Stimulated activated CD4-positive, alpha-beta T cell treated with anti-CD3 and anti-CD28 coated beads, Interleukin-12 subunit alpha, Interleukin-12 subunit beta, amount 100 ng/mL, for 24 hours (primary cell): ENCODE measurements at places on chromosomes 16 and 17.
A peak's percentile ranks its signal among the peaks of the same experiment; 100 is the strongest.

GRCh38 chr16:51393381-51394005 lies 242.4 kb upstream of the SALL1 start:
- DNase-seq = no peak

DNA sequence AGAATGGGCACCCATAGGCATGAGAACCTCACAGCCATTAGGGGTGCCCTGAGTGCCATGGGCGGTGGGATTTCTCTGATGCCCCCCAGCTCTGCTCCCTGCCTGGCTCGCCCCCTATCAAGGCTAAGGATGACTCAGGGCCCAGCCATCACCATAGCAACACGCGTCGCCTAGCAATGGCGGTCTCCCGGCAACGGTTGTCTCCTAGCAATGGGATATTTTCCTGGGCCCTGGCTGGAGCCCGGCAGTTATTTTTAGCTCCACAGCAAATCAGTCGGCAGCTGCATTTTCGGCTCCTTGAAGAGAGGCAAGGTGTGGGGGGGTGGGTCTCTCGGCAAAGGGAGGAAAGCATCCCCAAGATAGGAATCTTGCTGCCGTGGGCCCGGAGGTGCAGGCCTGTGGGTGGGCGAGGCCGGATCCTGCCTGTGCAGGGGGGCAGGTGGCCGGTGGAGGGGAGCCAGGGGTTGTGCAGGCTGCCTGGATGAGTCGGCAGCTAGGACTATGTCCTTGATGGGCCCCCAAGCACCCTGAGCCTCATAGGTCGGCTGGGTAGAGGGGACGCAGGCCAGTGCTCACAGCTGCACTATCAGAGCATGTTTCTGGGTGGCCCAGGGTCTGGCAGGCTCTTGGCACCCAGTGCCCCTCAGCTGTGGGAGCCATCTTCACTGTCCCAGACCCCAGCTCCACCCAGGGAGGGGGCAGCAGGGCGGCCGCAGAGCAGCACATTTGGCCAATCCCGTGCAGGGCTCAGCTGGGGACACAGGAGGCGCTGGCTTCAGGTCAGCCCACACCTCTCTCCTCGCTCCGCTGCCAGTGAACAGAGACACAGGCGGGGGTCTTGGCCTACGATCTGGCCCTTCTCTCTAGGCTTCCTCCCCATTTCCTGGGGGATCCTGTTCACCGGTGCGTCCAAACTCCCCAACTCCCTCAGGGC lies 4.2 kb upstream of the FBXL16 start:
- DNase-seq = no peak

DNA sequence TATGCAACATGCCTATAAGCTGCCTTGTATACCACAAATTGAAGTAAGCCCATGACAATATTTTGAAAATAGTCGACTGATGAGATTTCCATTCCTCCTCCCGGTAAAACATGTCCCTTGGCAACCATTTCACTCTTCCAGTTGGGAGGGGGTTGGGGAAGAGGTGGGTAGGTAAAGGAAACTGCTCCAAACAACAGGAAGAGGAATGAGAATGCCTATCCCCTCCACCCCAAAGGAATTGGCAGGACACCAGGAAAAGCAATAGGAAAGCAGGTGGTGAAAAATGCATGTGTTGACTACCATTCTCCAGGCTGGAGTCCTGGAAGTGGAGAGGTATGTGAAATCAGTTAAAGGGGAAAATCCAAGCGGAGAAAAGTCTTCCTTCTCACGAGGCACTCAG lies 455.9 kb upstream of the PSMD7 start:
- DNase-seq = no peak

- no peak for DNase-seq
These were observed 56.5 kb upstream of the CIBAR2 start for GRCh38 chr16:85168732-85169256.

GRCh38 chr17:45073414-45074070 lies 12.4 kb downstream of the NMT1 start:
- no peak for DNase-seq

- no peak for DNase-seq
These were observed 70.1 kb downstream of the ABCC1 start for GRCh38 chr16:16019488-16019887.

- DNase-seq = no peak
These were observed 9.2 kb upstream of the CCL13 start for GRCh38 chr17:34347063-34347462.

- DNase-seq = no peak
These were observed 4.9 kb upstream of the RBL2 start for GRCh38 chr16:53429221-53429943.

DNA sequence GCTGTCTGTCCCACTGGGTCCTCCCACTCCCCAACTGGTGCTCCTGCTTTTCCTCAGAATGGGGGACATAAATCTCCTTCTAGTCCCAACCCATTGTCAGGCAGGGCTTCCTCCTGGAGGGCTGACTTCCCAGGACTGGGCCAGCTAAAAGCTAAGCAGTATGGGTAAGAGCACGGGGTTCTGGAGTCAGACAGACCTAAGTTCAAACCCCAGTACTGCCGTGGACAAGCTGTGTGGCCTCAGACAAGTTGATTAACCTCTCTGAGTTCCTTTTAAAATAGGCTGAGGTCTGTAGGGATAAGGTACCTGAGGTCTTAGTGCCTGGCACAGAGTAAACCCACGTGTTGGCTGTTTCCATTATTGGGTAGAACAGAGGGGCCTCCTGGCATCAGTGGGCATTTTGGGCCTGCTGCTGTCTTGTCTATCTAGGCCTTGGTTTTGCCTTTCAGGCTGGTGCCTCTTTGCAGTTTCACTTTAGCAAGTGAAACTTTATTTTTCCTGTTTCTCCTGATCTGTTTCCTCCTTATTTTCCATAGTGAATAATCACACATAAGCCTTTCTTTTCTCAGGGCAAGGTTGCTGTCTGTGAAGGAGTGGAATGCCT lies 114.6 kb downstream of the PRKCB start:
- DNase-seq = no peak

DNA sequence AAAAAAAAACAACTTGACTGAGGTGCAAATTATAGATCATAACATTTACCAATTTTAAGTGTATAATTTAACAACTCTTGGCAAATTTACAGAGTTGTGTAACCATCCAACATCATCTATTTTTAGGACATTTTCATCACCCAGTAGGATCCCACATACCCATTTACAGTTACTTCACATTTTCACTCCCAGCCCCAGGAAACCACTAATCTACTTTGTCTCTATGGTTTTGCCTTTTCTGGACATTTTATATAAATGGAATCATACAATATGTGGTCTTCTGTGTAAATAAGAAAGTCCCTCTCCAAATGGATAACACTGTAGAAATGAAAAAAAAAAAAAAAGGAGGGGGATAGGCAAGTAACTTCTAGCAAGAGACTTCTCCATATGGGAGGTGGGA lies 26.1 kb upstream of the XYLT1 start:
- DNase-seq = no peak

DNA sequence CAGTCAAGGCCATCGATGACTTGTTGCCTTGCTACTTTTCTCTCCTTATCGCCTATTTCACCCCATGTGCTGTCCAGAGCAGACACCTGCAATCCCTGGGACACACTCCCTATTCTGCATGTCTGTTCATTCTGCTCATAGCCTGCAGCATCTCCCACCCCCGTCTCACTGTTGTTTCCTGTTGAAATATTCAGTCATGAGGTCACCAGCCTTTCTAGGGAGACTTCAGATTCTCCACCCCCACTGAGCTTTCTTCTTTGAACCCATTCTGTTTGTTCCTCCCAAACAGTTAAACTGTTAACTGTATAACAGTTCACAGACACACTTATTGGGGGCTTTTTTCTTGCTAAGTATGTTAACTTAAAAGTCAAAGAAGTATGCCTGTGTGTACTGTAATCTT lies 94.4 kb downstream of the AATF start:
- DNase-seq = no peak

- no peak for DNase-seq
These were observed 2.9 kb downstream of the NUP93 start for GRCh38 chr16:56732832-56733231.

DNA sequence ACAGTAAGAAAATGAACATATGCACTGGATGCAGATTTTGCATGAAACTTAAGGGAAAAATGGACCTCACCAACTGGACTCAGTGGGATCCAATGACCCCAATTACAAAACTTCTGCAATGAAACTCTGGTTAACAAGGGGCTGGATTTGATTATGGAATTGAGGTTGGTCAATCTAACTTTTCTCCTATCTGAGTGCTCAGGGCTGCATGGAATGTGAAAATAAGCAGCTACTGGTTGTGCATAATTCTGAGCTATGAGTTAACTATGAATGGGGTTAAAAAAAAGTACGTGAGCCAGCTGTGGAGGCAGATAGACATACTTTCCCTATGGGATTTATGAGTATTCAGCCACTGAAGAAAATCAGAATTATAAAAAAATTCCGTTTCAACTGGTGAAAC lies 9.2 kb downstream of the FAM20A start:
- no peak for DNase-seq

- DNase-seq = no peak
These were observed 7.9 kb upstream of the NAGPA start for GRCh38 chr16:5041600-5042133.

GRCh38 chr17:40445751-40446468 lies 2.7 kb downstream of the IGFBP4 start:
- DNase-seq = no peak

DNA sequence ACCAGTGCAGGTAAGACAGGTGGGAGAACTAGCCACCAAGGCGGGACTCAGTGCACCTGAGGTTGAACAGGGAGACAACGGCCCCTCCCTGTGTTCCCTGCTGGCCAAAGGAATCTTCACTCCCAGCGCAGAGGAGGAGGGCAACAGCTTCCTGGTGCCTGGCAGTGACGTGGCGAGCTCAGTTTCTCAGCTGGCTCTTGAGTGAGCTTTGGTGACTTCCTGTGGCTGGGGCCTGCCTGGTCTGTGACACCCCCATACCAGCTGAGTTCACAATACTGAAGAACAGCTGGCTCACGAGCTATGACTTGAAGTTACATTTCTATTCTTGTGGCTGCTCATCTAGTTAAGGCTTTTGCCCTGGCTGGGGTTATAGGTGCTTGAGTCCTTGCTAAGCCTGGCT lies 26.1 kb downstream of the WNT9B start:
- DNase-seq = no peak

- DNase-seq = no peak
These were observed 4.5 kb downstream of the TMEM235 start for GRCh38 chr17:78235885-78236284.

GRCh38 chr16:12532871-12533610 lies 270.6 kb downstream of the CPPED1 start:
- DNase-seq = peak; percentile 10

- no peak for DNase-seq
These were observed 42.2 kb downstream of the STX8 start for GRCh38 chr17:9533441-9533840.

DNA sequence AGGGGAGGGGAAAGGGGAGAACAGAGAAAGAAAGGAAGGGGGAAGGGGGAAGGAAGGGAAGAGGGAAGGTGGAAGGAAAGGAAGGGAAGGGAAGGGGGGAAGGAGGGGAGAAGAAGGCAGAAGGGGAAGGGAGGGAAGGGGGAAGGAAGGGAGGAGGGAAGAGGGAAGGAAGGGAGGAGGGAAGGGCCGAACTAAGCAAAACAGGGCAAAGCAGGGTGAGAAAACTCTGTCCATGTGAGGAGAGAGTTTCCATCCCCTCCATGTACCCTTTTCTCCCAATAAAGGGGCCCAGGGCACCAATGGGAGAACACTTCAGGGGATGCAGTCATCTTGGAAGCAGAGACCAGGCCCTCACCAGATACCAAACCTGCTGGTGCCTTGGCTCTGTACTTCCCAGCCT lies 256.8 kb upstream of the CDH5 start:
- no peak for DNase-seq

DNA sequence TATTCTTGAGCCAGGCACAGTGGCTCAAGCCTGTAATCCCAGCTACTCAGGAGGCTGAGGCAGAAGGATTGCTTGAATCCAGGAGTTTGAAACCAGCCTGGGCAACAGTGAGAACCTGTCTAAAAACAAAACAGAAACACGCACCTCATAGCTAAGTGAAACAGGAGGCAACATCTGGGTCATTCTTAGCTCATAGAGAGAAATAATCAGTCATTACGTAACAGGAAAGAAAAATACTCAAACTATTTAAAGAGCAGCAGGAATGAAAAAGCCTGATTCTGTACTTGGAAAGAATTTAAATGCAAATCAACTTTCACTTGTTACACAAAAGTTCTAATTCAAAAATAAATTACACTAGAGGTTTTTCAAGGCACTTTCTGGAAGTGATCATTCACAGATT lies 17.2 kb downstream of the CHCT1 start:
- DNase-seq = no peak

DNA sequence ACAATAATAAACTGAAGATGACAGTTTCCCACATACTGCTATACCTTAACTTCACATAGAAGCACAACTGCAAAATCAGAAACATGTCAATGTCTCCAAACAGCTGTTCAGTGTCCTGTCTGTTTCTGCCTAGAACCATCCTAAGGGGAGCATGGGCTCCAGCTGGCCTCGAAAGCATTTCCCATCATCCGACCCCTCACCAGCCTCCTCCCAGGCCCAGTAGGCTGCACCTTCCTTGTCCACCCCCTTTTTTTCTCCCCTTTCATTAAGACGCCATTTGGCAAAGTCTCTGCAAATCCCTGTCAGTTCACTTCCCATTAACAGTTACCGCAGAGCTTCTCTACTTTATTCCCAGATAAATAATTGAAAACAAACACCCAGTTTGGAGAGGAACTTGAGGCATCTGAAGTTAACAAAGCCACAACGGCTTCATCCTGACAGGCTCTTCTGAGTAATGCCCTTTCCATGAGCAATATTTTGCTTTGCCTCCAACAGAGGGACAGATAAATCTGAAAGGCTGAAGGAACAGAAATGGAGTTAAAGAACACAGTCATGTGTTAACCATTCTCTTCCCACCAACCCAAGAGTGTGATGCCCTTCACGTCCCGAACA lies 65.3 kb downstream of the SLC39A11 start:
- DNase-seq = no peak

GRCh38 chr17:10613775-10614513 lies 43.2 kb downstream of the MYH3 start:
- no peak for DNase-seq

DNA sequence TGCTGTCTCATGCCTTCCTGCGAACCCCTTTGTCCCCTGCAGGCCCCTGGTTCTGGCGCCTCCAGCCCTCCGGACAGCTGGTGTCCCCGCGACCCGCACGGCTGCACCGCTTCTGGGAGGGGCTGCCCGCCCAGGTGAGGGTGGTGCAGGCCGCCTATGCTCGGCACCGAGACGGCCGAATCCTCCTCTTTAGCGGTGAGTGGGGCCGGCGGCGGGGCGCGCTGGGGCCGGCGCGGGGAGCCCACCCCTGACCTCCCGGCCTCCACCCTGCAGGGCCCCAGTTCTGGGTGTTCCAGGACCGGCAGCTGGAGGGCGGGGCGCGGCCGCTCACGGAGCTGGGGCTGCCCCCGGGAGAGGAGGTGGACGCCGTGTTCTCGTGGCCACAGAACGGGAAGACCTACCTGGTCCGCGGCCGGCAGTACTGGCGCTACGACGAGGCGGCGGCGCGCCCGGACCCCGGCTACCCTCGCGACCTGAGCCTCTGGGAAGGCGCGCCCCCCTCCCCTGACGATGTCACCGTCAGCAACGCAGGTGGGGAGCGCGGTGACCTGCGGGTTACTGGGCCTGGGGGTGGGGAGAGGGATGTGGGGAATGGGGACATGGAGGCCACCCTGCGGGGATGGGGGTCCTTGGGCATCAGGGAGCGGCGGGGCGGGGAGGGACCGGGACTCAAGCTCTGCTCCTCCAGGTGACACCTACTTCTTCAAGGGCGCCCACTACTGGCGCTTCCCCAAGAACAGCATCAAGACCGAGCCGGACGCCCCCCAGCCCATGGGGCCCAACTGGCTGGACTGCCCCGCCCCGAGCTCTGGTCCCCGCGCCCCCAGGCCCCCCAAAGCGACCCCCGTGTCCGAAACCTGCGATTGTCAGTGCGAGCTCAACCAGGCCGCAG lies 7.1 kb upstream of the IL32 start:
- DNase-seq = no peak

- DNase-seq = peak; percentile 3
These were observed 165.1 kb downstream of the XYLT1 start for GRCh38 chr16:17305694-17306093.
